ENCODE measurements at places on chromosomes 3 and 15. TPM values are rescaled to one million over a fixed set of nuclear protein-coding genes. Genes with fewer than 3 reads are reported as not detected.

Gene STX19
- not detected for total RNA-seq

Gene GNL3
- total RNA-seq: 41.5 TPM

Gene EPHA3
- total RNA-seq: 10.9 TPM

Gene PLOD2
- 23.5 TPM for total RNA-seq

Gene FAM81A
- not detected for total RNA-seq

Gene CCDC12
- total RNA-seq: 92.0 TPM

Gene SLC22A14
- total RNA-seq: not detected

Gene NR2E3
- not detected for total RNA-seq

Gene SLCO2A1
- 3.0 TPM for total RNA-seq

Gene LIPC
- 0.28 TPM for total RNA-seq

Gene ZNF280D
- total RNA-seq: 70.9 TPM

Gene SLC22A13
- not detected for total RNA-seq

Gene VPS18
- 9.1 TPM for total RNA-seq

Gene ADGRG7
- total RNA-seq: not detected

Gene ATRIP
- total RNA-seq: 5.3 TPM
